Colonic mucosa (tissue), 4 donors: ENCODE measurements at places on chromosomes 5 and 9.

DNA sequence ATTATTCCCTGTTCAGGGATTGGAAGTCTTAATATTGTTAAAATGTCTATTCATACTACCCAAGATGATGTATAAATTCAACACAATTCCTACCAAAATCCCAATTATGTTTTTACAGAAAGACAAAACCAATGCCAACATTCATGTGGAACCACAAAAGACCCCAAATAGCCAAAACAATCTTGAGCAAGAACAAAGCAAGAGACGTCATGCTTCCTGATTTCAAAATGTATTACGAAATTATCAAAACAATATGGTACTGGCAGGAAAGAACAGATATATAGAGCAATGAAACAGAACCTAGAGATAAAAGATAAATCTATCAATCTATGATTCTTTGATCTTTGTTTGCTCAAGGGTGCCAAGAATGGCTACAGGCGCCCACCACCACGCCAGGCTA lies 237.9 kb downstream of the TAF11L14 start:
- DNase-seq: no peak

DNA sequence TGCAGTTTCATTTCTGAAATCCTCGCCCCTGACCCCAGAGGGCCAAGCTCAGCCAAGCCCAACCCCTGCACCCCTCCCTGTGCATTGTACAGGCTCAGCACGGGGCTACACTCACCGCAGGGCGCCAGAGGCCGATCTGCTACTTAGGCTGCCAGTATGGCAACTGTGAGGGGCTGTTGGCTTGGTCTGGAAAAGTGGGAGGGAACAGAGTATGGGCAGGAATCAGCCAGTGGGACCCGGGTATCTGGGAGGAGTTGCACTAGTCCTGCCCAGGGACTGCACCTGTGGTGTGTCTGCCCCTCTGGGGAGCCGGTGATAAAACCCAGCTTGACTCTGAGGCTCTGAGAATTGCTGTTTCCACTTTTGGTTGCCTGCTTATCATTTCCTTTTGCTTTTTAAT lies 167.4 kb upstream of the KIF2A start:
- DNase-seq: no peak

DNA sequence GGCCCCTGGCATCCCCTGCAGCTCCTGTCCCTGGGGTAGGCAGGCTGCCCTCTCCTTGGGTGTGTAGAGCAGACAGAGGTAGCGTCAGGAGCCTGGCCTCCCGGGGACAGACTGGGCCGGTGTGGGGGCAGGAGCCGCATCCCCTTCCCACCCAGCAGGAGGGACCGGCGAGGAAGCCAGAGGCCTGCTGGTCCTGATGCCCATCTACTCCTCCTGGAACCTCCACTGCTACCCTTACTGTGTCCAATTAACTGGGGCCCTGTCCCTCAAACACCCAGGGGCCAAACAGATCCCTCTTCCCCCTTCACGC lies 15.6 kb downstream of the RALGDS start:
- DNase-seq: no peak

DNA sequence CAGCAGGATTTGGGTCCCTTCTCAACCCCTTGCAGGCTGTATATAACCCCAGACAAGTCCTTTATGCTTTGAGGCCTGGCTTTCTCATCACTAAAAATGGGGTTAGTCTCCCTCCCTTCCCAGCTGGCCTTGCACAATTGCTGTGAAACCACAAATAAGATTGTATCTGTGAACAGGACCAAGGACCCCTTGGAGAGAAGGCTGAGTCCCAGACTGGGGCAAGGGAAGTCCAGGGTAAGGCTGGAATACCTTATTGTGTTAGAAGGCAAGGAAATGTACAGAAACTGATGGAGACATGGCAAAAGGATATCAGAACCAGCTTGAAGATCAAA lies 11.4 kb downstream of the MACROH2A1 start:
- DNase-seq: no peak

GRCh38 chr5:5150667-5151066 lies 10.5 kb downstream of the ADAMTS16 start:
- DNase-seq: no peak

- DNase-seq: no peak
These were observed 87.7 kb downstream of the AUH start for GRCh38 chr9:91273853-91274552.

DNA sequence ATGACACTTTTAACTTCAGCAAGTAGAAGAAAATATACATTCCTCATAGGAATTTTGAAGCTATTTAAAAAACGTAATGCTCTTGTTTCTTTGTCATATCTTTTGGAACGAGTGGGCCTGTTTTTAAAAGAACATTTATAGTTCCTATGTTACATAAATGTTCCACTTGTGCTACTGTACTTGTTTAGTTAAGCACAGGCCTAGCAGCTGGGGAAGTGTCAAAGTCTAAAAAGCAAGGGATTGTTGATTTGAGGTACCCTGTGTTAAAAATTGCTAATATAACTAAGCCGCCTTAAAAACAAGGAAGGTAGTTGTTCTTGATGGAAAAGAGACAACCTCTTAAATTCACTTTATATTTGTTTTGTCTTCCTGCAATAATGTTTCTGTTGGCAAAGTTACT lies 27.2 kb upstream of the ELL2 start:
- no peak for DNase-seq

- DNase-seq: no peak
These were observed 296.1 kb upstream of the DMAC1 start for GRCh38 chr9:8095672-8096086.
